ENCODE measurements at places on chromosomes 4 and X.
A peak's percentile ranks its signal among the peaks of the same experiment; 100 is the strongest.

DNA sequence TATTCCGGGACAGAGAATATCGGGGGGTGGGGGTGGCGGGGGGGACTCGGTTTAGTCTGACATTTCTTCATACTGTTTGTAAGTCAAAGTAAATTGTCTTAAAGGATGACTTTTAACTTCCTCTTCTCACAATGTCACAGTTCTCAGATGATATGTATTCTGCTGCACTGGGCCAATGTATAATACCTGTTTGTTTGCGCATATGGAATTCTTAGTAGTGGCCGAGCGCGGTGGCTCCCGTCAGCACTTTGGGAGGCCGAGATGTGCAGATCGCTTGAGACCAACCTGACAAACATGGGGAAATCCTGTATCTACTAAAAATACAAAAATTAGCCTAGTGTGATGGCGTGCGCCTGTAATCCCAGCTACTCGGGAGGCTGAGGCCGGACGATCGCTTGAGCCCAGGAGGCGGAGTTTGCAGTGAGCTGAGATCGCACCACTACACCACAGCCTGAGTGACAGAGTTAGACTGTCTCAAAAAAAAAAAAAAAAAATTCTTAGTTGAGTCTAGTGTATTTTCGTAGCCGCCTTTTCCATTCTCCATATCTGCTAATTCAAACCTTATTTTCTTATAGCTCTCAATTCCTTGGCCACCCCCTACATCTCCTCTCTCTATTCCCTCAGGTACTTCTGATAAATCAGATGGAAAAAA lies 851 bp downstream of the POLR2B start:
- H3K27me3 ChIP-seq = no peaks in the 10 kb centered on the region
- peak overlapping the region; percentile 95 for H3K27ac ChIP-seq
- H3K36me3 ChIP-seq = peaks cover 2% of the 10 kb centered on the region
- peak overlapping the region; percentile 87 for H3K4me3 ChIP-seq
- DNase-seq = peak; percentile 8

DNA sequence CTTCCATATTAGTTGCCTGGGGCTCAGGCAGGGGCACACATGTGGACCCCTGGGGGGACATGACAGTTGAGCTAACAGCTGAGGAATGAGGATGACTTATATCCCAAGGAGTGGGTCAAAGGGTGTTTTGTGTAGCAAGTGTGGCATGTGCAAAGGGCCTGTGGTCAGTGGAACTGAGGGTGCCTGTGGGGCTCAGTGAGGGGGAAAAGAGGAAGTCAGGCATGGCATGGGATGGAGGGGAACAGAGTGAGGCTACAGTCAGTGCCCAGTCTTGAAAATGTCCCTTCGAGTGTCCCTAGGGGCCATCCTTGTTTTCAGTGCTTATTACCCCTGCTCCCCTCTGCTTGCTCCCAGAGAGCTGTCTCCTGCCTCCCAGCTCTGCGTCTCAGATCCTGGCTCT lies 64.3 kb upstream of the CD99 start:
- peaks cover 3% of the 10 kb centered on the region for H3K36me3 ChIP-seq
- no peak overlapping the region for H3K27ac ChIP-seq
- no peak for DNase-seq
- H3K4me3 ChIP-seq = no peak overlapping the region
- H3K4me1 ChIP-seq = no peaks in the 10 kb centered on the region

DNA sequence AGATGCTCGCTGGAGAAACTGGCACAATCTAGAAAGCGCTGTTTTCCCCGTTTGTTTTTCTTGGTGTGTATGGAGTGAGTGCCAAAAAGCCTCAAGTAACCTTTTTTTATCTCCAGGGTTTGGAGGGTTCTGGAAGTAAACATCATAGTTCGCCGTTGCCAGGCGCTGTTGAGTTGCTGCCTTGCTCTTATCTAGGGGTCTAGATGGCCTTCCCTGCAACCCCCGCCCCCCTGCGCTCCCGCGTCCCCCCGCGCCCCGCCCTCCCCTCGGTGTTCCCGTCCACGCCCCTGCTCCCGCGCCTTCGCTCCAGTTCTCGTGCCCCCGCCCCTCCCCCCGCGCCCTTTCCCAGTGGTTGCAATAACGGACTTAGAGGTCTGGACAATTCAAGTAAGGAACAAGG lies 555 bp upstream of the GCNA start:
- no peak overlapping the region for H3K4me3 ChIP-seq
- no peak overlapping the region for H3K27ac ChIP-seq
- H3K36me3 ChIP-seq = peaks cover 12% of the 10 kb centered on the region

DNA sequence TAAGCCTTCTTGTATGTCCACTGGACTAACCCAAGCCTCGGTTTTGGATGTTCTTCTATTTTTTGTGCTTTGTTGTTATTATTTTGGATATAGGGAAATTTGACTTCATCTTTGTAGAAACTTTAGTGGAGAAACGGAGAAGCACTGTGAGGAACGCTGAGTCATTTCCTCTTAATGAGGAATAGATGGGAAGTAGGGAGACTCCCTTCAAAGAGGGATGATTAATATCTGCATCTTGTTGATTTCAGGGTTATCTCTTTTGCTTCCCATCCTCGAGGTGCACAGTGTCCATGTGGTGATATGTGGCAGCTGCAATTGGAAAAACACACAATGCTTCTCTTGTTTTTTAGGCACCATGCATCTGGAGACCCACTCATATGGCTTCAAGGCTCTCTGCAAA lies 1147.9 kb downstream of the NLGN4X start:
- DNase-seq = no peak
- H3K27ac ChIP-seq = no peak overlapping the region
- H3K27me3 ChIP-seq = peaks cover 2% of the 10 kb centered on the region
- H3K4me1 ChIP-seq = no peaks in the 10 kb centered on the region

GRCh38 chr4:1096841-1097240 lies 16.5 kb downstream of the RNF212 start:
- peaks cover 15% of the 10 kb centered on the region for H3K4me1 ChIP-seq
- no peaks in the 10 kb centered on the region for H3K27me3 ChIP-seq
- DNase-seq = no peak

DNA sequence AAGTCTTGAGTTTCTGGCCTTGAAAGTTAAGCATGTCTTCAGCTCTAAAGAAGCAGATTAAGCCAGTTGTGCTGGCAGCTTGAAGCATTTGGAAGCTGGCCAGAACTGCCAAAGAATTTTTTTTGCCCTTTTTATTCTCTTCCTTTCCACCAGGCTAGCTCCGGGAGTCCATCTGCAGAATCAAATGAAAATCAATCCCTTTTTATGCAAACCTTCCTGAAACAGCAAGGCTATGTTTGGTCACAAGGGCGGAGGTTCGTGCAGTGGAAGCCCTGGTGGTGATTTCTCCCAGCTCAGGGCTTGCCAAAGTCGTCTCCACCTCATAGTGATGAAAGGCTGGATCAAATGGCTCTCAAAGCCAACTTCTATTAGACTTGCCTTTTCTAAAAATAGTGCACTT lies 21.6 kb upstream of the C4orf54 start:
- H3K36me3 ChIP-seq = no peaks in the 10 kb centered on the region
- peak; percentile 61 for DNase-seq
- H3K27me3 ChIP-seq = no peaks in the 10 kb centered on the region
- H3K4me1 ChIP-seq = peaks cover 6% of the 10 kb centered on the region

DNA sequence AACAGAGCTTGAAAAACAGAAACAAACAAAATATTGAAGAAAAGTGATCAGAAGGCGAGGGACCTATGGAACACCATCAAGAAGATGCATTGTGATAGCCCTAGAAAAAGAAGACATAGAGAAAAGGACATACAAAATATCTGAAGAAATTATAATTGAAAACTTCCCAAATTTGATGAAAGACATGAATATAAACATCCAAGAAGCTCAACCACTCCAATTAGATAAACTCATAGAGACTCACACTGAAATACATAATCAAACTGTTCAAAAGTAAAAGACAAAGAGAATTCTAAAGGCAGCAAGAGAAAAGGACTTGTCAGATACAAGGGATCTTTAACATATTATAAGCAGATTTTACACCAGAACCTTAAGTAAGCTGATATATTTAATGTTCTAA lies 869.8 kb downstream of the PCDH18 start:
- no peaks in the 10 kb centered on the region for H3K27me3 ChIP-seq
- H3K4me3 ChIP-seq = no peak overlapping the region
- DNase-seq = no peak
- H3K4me1 ChIP-seq = no peaks in the 10 kb centered on the region
- H3K36me3 ChIP-seq = no peaks in the 10 kb centered on the region
- H3K27ac ChIP-seq = no peak overlapping the region

- no peaks in the 10 kb centered on the region for H3K27me3 ChIP-seq
- H3K4me1 ChIP-seq = no peaks in the 10 kb centered on the region
- peak; percentile 39 for DNase-seq
- H3K27ac ChIP-seq = no peak overlapping the region
- no peaks in the 10 kb centered on the region for H3K36me3 ChIP-seq
Measured at GRCh38 chr4:182188622-182189021, 54.6 kb upstream of the TENM3 start.

GRCh38 chr4:1660948-1661677 lies 23.0 kb downstream of the FAM53A start:
- no peaks in the 10 kb centered on the region for H3K36me3 ChIP-seq
- DNase-seq = no peak
- no peak overlapping the region for H3K27ac ChIP-seq
- H3K4me1 ChIP-seq = no peaks in the 10 kb centered on the region
- no peaks in the 10 kb centered on the region for H3K27me3 ChIP-seq

DNA sequence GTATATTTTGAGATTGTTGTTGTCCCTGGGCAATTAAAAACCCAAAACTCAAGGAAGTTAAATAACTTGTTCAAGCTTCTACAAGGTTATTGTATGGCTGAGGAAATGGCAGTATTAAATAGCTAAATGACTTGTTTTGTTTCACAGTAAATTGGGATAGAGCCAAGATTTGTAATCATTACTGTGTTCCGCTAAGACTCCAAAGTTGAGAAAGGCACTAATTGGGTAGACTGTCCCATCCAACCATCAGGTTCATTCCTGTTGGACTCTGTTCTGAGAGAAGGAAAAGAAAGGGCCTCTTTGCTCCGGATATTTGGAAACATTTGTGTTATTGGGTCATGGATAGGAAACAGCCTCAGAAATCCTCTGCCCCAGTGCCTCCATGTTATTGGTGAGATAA lies 82.2 kb downstream of the DCLK2 start:
- H3K4me3 ChIP-seq = no peak overlapping the region
- H3K36me3 ChIP-seq = no peaks in the 10 kb centered on the region
- peak overlapping the region; percentile 29 for H3K27ac ChIP-seq
- peak; percentile 18 for DNase-seq
- no peaks in the 10 kb centered on the region for H3K4me1 ChIP-seq
- no peaks in the 10 kb centered on the region for H3K27me3 ChIP-seq
